ENCODE measurements at places on chromosomes 7 and 10.

DNA sequence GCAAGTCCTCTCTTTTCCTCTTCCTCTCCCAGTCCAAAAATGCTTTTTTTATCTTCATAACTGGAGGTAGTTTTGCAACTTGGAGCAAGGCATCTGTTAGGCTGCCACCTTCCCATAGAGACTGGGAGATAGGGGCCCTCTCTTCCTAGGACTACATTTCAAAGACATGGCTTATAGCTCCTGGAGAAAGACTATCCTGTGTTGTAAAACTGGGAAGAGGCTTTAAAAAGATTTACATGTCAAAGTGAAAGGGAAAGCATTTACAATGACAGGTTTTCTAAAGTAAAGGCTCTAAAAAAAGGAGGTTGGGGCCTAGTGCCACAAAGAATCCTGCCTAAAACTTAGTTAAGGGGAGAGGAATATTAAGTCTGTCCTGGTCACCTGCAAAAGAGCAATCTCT lies 82.2 kb upstream of the SEMA3E start:
- no peaks in the 10 kb centered on the region for H3K27me3 ChIP-seq
- no peaks in the 10 kb centered on the region for H3K4me1 ChIP-seq
- no peak overlapping the region for H3K4me3 ChIP-seq
- H3K36me3 ChIP-seq: no peaks in the 10 kb centered on the region

DNA sequence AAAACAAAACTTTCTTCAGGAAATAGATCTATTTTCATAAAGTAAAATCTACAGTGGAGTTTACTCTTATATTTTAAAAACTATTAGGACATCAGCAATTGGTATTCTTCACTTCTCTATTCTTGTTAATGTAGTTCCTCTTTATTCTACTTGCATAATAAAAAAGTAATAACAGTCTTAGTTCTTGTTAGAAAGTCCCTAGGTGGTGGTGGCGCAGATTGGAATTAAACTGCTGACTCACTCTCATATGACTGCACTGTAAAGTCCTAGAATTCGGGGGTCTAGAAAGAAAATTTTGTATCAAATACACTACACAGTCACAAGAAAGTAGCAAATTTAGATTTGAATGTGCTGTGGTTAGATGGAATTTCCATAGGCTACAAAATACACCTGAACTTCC lies 44.6 kb upstream of the TES start:
- DNase-seq: no peak
- H3K36me3 ChIP-seq: no peaks in the 10 kb centered on the region
- H3K27ac ChIP-seq: no peak overlapping the region
- no peaks in the 10 kb centered on the region for H3K4me1 ChIP-seq
- H3K4me3 ChIP-seq: no peak overlapping the region

GRCh38 chr10:131615150-131615549 lies 285.7 kb upstream of the PPP2R2D start:
- H3K4me3 ChIP-seq: no peak overlapping the region
- H3K4me1 ChIP-seq: no peaks in the 10 kb centered on the region
- DNase-seq: no peak
- H3K27me3 ChIP-seq: no peaks in the 10 kb centered on the region

- no peaks in the 10 kb centered on the region for H3K27me3 ChIP-seq
- no peak overlapping the region for H3K4me3 ChIP-seq
- DNase-seq: no peak
- H3K4me1 ChIP-seq: peaks cover 41% of the 10 kb centered on the region
Measured at GRCh38 chr7:148708026-148708885, 9.6 kb downstream of the CUL1 start.

GRCh38 chr7:37390114-37390513 lies 58.5 kb downstream of the ELMO1 start:
- H3K4me3 ChIP-seq: no peak overlapping the region
- H3K4me1 ChIP-seq: peaks cover 3% of the 10 kb centered on the region
- no peaks in the 10 kb centered on the region for H3K27me3 ChIP-seq
- DNase-seq: no peak
- H3K36me3 ChIP-seq: no peaks in the 10 kb centered on the region

DNA sequence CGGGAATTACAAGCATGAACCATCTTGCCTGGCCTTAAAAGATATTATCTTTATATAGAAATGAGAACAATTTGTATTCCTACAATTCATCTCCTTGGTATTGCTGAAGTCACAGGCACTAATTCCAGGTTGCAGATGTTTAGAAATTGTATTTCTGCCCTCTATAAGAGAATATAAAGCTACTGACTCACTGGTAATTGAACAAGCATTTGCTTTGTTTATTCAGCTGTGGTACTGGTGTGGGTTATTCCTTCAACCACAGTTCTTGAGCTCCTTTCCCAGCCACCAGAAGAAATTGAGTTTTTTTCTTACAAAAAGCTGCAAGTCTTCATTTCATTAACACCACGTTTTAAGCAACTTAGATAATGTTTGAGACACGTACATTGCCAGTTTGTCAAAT lies 29.0 kb upstream of the MPP7 start:
- H3K27me3 ChIP-seq: no peaks in the 10 kb centered on the region
- peaks cover 29% of the 10 kb centered on the region for H3K4me1 ChIP-seq
- H3K36me3 ChIP-seq: no peaks in the 10 kb centered on the region

GRCh38 chr10:84290235-84290634 lies 38.2 kb upstream of the CCSER2 start:
- no peak overlapping the region for H3K4me3 ChIP-seq
- H3K4me1 ChIP-seq: peaks cover 2% of the 10 kb centered on the region

DNA sequence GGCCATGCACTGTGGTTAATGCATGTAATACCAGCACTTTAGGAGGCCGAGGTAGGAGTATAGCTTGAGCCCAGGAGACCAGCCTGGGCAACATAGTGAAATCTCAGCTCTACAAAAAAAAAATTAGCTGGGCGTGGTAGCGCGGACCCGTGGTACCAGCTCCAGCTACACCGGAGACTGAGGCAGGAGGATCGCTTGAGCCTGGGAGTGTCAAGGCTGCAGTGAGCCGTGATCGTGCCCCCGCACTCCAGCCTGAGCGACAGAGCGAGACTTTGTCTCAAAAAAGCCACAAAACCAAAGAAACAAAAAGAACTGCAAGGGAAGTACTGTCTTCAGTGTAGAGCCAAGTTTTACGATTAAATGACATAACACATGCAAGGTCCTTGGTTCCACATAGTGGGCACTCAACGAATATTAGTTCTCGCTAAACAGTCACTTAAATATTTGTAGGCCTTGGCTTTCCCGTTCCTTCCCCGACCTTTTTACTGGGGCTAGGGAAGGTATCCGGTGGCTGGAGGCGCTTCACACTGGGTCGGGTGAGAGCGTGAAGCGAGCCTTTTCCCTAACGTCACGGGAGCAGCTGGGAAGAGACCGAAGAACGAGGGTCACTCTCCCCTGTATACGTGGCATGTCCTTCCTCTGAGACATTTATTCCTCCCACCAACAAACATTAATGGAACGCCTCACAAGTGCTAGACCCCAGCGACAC lies 993 bp upstream of the SND1 start:
- H3K36me3 ChIP-seq: no peaks in the 10 kb centered on the region
- H3K27ac ChIP-seq: peak overlapping the region; percentile 88
- H3K4me1 ChIP-seq: peaks cover 22% of the 10 kb centered on the region
- no peaks in the 10 kb centered on the region for H3K27me3 ChIP-seq
- no peak for DNase-seq

GRCh38 chr7:106273009-106273668 lies 11.6 kb downstream of the NAMPT start:
- H3K4me3 ChIP-seq: no peak overlapping the region
- no peaks in the 10 kb centered on the region for H3K27me3 ChIP-seq
- H3K4me1 ChIP-seq: peaks cover 15% of the 10 kb centered on the region
- DNase-seq: no peak
- no peak overlapping the region for H3K27ac ChIP-seq

DNA sequence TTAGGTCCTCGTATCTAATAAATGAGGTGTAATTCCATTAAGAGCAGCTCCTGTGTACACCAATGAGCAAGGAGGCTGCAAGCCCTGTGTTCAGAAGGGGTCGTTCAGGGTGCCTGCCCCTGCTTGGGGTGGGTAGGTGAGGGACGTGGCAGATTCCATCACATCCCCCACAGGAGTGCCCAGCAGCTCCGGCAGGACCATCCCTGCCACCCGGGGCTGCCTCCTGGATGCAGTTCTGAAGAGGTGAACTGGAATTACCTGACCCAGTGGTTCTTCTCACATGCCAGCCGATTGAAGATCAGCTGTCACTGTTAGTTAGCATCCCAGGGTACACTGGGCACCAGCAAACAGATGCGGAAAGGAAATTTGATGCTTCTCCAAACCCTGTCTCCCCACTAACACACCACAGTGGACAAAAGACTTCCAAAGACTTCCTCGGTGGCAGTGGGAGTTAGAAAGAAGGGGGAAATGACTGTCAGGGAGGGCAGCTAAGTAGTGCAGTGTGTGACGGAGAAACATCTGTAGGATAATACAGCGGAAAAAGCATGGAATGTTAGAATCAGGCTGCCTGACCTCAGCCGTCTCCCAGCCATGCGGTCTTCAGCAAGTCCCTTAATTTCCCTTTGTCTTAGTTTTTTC lies 313.6 kb upstream of the ZMIZ1 start:
- no peak for DNase-seq
- no peaks in the 10 kb centered on the region for H3K27me3 ChIP-seq
- H3K27ac ChIP-seq: no peak overlapping the region
- peaks cover 3% of the 10 kb centered on the region for H3K4me1 ChIP-seq
- no peaks in the 10 kb centered on the region for H3K36me3 ChIP-seq
- H3K4me3 ChIP-seq: no peak overlapping the region

- H3K36me3 ChIP-seq: no peaks in the 10 kb centered on the region
- H3K27me3 ChIP-seq: no peaks in the 10 kb centered on the region
- peak overlapping the region; percentile 77 for H3K27ac ChIP-seq
Measured at GRCh38 chr7:26865094-26865388, 651 bp upstream of the SKAP2 start.

DNA sequence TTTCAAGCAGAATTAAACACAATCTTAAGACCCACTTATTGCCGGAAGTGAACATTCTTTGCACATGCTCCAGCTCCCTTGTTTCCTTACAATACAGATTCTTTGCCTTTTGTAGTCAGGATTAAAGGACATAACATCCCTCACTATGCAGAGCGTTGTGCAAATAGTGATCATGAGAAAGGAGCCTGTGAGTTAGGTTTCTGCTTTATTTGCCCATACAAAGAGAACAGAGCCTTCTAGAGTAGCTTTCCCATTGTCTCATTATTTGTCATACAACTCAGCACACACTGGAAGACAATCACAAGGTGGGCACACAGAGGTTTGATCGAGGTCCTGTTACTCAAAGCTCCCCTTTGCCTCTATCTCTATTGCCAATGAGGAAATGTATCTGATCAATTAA lies 48.2 kb upstream of the WDR11 start:
- DNase-seq: no peak
- H3K36me3 ChIP-seq: no peaks in the 10 kb centered on the region
- no peak overlapping the region for H3K27ac ChIP-seq
- H3K27me3 ChIP-seq: no peaks in the 10 kb centered on the region
- no peaks in the 10 kb centered on the region for H3K4me1 ChIP-seq

DNA sequence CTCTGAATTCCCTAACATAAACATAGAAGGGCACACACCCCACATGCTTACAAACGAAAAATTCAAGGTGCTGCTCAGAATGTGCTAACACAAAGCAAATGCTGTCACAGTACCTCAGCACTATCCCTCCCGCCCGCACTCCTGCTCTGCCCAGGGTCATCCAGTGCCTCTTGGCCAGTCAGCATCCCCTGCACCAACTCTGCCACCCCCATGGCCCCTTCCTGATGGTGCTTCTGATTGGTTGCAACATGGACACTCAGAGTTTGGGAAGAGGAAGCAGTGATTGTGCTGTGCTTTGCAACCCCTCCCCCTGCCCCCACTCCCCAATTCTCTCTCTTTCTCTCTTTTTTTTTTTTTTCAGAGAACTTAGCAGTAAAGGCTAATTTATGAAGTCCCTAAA lies 13.8 kb upstream of the LEP start:
- no peaks in the 10 kb centered on the region for H3K36me3 ChIP-seq
- no peak overlapping the region for H3K27ac ChIP-seq
- no peak for DNase-seq
- no peaks in the 10 kb centered on the region for H3K27me3 ChIP-seq
- no peak overlapping the region for H3K4me3 ChIP-seq

GRCh38 chr7:158384746-158385145 lies 202.9 kb downstream of the PTPRN2 start:
- no peaks in the 10 kb centered on the region for H3K4me1 ChIP-seq
- no peak overlapping the region for H3K4me3 ChIP-seq
- no peaks in the 10 kb centered on the region for H3K36me3 ChIP-seq
- DNase-seq: no peak
- H3K27ac ChIP-seq: no peak overlapping the region

GRCh38 chr7:78673272-78673671 lies 780.2 kb downstream of the MAGI2 start:
- H3K36me3 ChIP-seq: no peaks in the 10 kb centered on the region
- H3K4me3 ChIP-seq: no peak overlapping the region
- no peak overlapping the region for H3K27ac ChIP-seq
- H3K4me1 ChIP-seq: no peaks in the 10 kb centered on the region
- no peak for DNase-seq
- no peaks in the 10 kb centered on the region for H3K27me3 ChIP-seq

DNA sequence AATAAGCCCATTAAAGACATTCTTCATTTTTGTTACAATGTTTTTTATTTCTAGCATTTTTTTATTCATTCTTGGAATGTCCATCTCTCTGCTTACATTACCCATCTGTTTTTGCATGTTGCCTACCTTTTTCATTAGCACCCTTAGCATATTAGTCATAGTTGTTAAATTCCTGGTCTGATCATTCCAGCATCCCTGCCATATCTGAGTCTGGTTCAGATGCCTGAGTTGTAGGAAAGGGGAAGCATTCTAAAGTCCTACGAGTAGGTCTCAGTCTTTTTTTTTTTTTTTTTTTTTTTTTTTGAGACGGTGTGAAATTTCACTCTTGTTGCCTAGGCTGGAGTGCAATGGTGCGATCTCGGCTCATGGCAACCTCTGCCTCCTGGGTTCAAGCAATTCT lies 19.7 kb upstream of the NRF1 start:
- no peaks in the 10 kb centered on the region for H3K36me3 ChIP-seq
- no peaks in the 10 kb centered on the region for H3K27me3 ChIP-seq
- H3K4me1 ChIP-seq: no peaks in the 10 kb centered on the region

DNA sequence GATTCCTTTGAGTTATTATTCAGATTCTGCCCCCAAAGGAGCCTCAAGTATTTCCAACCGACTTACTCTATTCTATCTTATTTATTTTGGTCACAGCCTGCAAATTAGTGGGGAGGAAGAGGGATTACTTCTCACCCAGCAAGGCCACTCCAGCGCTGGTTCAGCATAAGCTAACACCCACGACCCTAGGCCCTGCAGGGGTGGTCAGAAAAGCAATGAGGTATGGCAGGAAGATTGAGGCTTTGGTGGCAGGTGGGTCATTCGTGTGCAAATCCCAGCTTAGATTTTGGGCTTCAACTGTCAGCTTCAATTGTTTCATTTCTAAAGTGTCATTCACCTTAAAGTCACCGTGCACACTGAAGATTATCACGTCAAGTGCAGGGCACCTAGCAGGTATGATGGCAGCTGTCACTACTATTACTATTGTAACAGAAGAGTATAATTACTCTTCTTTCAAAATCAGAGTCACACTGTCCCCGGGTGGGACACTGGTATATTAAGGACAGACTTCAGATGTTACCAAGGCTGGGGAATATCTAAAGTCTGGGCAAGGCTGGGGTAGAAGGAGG lies 48.8 kb upstream of the OPTN start:
- no peaks in the 10 kb centered on the region for H3K36me3 ChIP-seq
- H3K4me3 ChIP-seq: no peak overlapping the region
- no peaks in the 10 kb centered on the region for H3K4me1 ChIP-seq
- DNase-seq: no peak
- H3K27me3 ChIP-seq: no peaks in the 10 kb centered on the region

- H3K27ac ChIP-seq: no peak overlapping the region
- H3K4me1 ChIP-seq: no peaks in the 10 kb centered on the region
- H3K27me3 ChIP-seq: no peaks in the 10 kb centered on the region
- no peak for DNase-seq
- H3K4me3 ChIP-seq: no peak overlapping the region
Measured at GRCh38 chr7:1193593-1194424, 33.8 kb upstream of the ZFAND2A start.
